ENCODE measurements at places on chromosomes 11 and 22.

DNA sequence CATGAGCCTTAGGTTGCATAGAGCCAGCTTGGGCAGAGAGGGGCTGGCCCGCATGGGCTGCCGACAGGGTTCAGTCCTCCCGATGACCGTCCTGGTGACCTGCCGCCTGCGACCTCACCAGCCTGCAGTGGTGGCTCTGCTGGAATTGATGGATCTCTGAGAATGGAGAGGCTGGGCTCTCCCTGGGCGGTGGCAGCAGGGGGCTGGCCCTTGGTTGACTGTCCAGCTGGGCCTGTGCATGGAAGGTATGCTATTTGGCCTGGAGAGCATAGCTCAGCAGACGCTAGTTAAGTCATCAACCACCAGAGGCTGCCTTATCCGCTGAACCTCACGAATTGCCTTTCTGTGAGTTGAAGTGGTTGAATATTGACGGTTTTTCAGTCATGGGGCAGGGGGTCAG lies 19.7 kb downstream of the GRAMD4 start:
- DNase-seq = no peak

DNA sequence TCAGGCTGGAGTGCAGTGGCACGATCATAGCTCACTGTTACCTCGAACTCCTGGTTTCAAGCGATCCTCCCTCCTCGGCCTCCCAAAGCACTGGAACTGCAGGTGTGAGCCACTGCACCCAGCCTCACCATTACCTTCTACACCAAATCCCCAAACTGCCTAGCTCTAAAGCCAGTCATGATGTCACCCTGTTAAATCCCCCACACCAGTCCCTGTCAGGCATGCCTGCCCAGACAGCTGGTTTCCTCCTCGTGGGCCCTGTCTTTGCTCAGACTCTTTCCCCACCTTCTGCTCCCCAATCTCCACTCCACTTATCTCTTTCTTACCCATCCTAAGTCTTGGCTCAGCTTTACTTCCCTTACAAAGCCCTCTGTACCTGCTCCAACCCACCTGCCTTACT lies 12.5 kb upstream of the EXPH5 start:
- no peak for DNase-seq

GRCh38 chr11:6498121-6498520 lies 1.0 kb downstream of the DNHD1 start:
- no peak for DNase-seq

DNA sequence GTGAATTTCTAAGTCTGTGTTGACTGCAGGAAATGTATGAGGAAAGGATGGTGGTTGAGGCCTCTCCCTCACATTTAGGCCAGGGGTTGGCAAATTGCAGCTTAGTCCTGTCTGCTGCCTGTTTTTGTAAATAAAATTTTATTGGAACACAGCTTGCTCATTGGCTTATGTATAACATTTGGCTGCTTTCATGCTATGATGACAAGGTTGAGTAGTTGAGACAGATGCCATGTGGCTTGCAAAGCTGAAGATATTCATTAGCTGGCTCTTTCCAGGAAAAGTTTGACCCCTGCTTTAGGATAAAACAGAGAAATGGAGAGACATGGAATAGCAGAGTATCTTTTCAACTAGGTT lies 46.2 kb downstream of the BCR start:
- no peak for DNase-seq
